Gastrocnemius medialis (tissue), 4 donors: ENCODE measurements at places on chromosomes 16 and 17. TPM values are rescaled to one million over a fixed set of nuclear protein-coding genes. Genes with fewer than 3 reads are reported as not detected.
A peak's percentile ranks its signal among the peaks of the same experiment; 100 is the strongest.

- peaks cover 35% of the 10 kb centered on the region for H3K4me1 ChIP-seq
- peak overlapping the region; percentile 89 for H3K27ac ChIP-seq
- H3K4me3 ChIP-seq: no peak overlapping the region
- no peaks in the 10 kb centered on the region for H3K27me3 ChIP-seq
- H3K36me3 ChIP-seq: no peaks in the 10 kb centered on the region
Measured at GRCh38 chr17:38430316-38430715, 2.1 kb downstream of the ARHGAP23 start.

DNA sequence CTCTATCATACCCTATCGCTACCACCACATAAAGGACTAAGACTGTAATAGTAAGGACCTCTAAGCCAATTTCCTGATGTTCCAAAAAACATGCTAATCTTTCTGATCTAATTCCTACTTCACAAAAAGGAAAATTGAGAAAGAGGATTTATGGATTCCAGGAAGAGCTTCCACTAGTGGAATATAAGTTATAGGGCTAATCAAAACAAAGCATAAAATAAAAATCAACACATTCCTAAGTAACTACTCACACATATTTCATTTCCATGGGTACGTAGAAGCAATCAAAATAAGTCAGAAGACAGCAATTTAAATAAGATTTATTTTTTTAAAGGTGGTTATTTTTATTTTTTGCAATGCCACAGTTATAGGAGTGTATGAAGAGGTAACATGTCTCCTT is 12.4 kb downstream of the CCDC43 start:
- no peak for DNase-seq
- H3K4me3 ChIP-seq: no peak overlapping the region
- no peak overlapping the region for H3K27ac ChIP-seq

DNA sequence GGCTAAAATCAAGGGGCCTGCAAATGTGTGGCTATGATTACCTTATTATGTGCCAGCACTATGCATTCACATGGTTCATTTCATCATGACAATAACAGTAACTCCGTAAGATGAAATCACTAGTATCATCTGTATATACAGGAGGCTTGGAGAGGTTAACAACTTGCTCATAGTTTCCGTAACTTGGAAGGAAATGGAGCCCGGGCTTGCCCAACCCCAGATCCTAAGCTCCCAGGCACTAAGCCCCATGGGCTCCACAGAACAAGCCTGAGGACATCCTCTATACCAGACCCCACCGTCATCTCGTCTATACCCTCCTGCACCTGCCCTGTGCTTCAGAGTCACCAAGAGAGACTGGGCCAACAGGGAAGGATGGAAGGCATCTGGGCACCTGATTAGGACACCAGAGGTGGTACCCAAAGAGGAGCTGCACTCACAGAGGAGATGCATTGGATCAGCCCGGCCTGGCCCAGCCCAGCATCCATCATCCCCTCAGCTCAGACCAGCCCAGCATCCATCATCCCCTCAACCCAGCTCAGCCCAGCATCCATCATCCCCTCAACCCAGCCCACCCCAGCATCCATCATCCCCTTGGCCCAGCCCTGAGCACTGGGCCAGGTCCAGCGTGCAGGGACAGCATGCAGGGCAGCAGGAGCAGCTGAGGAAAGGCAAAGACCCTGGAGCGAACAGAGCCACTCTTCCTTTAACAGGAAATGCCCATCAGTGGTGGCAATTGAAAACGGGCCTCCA is 28.5 kb downstream of the NSMCE1 start:
- peaks cover 37% of the 10 kb centered on the region for H3K4me1 ChIP-seq
- DNase-seq: no peak
- no peaks in the 10 kb centered on the region for H3K36me3 ChIP-seq

DNA sequence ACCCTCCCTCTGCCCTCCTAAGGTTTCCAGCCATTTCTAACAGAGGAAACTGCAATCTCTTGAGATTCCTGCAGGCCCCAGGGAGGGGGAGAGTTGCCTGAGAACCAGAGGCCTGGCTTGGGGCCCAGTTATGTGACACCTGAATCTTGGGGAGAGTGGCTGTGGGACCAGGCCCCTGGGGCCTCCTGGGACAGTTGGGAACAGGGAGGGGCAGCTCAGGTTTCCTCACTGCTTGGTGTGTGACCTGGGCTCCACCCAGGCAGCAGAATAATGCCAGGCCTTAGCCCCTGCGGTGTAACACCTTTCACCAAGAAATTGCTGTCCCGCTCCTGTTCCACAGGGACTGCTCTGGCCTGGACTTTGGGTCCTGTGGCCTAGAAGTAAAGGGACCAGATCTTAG is 44.3 kb upstream of the CRHR1 start:
- peak overlapping the region; percentile 88 for H3K27ac ChIP-seq

DNA sequence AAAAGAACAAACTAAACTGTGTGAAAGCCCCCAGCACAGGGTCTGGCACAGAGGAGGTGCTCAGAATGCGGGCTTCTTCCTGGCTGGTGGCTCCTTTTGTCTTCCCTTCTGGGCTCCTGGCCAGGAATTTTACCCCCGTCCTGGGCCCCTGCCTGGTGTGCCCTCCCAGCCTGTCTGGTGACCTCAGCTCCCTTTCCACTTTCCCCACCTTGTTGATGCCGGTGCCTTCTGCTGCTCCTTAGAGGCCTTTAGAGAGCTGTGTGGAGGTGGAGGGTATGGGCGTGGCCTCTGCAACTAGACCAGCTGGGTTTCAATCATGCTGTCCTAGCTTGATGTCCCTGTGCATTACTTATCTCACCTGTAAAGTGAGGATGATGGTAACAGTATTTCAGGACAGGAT is 16.8 kb downstream of the PIRT start:
- no peak for DNase-seq
- no peaks in the 10 kb centered on the region for H3K27me3 ChIP-seq
- H3K27ac ChIP-seq: no peak overlapping the region
- H3K36me3 ChIP-seq: no peaks in the 10 kb centered on the region

GRCh38 chr17:40915721-40916256 is 21.7 kb downstream of the KRT23 start:
- no peak overlapping the region for H3K27ac ChIP-seq
- peaks cover 2% of the 10 kb centered on the region for H3K4me1 ChIP-seq
- no peaks in the 10 kb centered on the region for H3K36me3 ChIP-seq

DNA sequence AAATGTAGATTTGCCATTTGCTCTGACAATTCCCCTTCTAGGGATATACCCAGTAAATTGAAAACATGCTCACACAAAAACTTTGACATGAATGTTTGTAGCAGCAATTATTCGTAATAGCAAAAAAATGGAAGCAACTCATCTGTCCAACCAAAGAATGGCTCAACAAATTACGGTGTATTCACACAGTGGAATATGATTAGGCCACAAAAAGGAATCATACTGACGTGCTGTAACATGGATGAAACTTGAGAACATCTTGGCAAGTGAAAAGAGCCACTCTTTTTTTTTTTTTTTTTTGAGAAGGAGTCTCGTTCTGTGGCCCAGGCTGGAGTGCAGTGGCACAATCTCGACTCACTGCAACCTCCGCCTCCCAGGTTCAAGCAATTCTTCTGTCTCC is 24.1 kb upstream of the SPNS3 start:
- DNase-seq: no peak
- H3K4me1 ChIP-seq: no peaks in the 10 kb centered on the region

DNA sequence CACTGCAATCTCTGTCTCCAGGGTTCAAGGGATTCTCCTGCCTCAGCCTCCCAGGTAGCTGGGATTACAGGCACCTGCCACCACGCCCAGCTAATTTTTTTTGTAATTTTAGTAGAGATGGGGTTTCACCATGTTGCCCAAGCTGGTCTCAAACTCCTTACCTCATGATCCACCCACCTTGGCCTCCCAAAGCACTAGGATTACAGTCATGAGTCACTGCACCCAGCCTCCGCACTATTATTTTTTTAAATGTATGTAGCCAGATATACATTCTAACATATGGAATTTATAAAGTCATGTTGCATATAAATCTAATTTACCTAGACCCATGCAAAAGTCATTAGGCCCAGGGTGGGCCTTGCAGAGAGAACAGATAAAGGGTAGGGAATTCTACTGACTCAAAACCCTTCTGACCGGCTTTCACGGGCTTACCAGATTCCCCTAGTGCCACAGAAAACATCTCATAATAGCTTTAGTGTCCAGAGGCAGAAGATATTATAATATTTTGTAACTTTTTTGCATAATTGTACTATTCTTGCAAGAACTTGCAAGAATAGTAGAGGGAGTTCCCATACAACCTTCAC is 20.5 kb upstream of the HELZ start:
- H3K4me1 ChIP-seq: no peaks in the 10 kb centered on the region
- no peak for DNase-seq
- no peak overlapping the region for H3K27ac ChIP-seq
- H3K4me3 ChIP-seq: no peak overlapping the region
- H3K27me3 ChIP-seq: no peaks in the 10 kb centered on the region
- H3K36me3 ChIP-seq: no peaks in the 10 kb centered on the region

Gene EPX
- not detected for total RNA-seq

Gene ZNF750
- 17.8 TPM for total RNA-seq

Gene TBC1D3I
- total RNA-seq: 0.25 TPM
